ENCODE measurements at places on chromosomes 2 and 18.
A peak's percentile ranks its signal among the peaks of the same experiment; 100 is the strongest.

- H3K4me1 ChIP-seq = no peaks in the 10 kb centered on the region
- H3K27me3 ChIP-seq = no peaks in the 10 kb centered on the region
- H3K27ac ChIP-seq = no peak overlapping the region
- no peak overlapping the region for H3K4me3 ChIP-seq
- no peaks in the 10 kb centered on the region for H3K36me3 ChIP-seq
- DNase-seq = no peak
Observed at GRCh38 chr2:55061523-55062344, 11.5 kb upstream of the RTN4 start.

DNA sequence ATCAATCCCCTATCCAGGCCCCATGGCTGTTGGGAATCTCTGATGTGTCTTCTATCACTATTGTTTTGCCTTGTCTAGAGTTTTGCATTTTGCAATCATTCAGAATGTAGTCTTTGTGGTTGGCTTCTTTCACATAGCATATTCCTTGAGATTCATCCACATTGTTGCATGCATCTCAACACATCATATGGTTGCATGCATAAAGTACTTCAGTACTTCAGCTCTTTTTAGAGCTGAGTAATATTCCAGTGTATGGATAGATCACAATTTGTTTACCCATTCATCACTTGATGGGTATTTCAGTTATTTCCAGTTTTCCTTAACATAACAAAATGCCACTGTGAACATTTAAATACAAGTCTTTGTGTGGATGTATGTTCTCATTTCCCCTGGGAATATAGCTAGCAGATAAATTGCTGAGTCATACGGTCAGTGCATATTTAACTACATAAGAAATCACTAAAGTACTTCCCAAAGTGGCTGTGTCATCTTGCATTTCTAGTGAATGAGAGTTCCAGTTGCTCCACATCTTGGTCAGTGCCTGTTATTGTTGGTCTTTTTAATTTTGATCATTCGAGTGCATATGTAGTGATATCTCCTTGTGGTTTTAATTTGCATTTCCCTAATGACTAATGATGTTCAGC, 138.8 kb downstream of the BCL11A start:
- no peaks in the 10 kb centered on the region for H3K36me3 ChIP-seq
- no peak overlapping the region for H3K27ac ChIP-seq
- no peaks in the 10 kb centered on the region for H3K4me1 ChIP-seq
- H3K4me3 ChIP-seq = no peak overlapping the region
- no peaks in the 10 kb centered on the region for H3K27me3 ChIP-seq

DNA sequence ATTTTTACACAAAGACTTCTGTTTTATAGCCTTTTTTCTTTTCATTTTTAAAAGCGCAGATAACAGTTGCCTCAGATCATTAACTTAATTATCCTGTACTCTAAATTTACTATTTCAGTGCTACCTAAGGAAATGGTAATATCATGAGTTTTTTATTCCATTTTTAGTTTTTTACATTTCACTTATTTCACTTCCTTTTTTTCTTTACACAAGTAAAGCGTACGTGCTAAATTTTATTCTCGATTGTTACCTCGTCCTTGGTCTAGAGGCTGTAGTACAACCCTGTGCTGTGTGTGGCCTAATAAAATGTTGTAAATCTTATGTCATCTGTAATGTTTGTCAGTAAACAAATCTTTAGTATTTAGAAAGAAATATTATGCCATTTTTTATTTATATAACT, 49.2 kb downstream of the CRIM1 start:
- H3K4me1 ChIP-seq = peaks cover 45% of the 10 kb centered on the region
- no peak overlapping the region for H3K27ac ChIP-seq
- no peaks in the 10 kb centered on the region for H3K27me3 ChIP-seq
- no peak for DNase-seq

- H3K4me3 ChIP-seq = no peak overlapping the region
- DNase-seq = no peak
- no peaks in the 10 kb centered on the region for H3K36me3 ChIP-seq
- H3K4me1 ChIP-seq = peaks cover 40% of the 10 kb centered on the region
- H3K27ac ChIP-seq = peak overlapping the region; percentile 98
Observed at GRCh38 chr2:102060792-102061191, 69.0 kb downstream of the IL1R2 start.

- H3K4me1 ChIP-seq = no peaks in the 10 kb centered on the region
- no peaks in the 10 kb centered on the region for H3K27me3 ChIP-seq
- no peak for DNase-seq
- no peak overlapping the region for H3K27ac ChIP-seq
Observed at GRCh38 chr18:6795307-6795706, 65.8 kb downstream of the ARHGAP28 start.

DNA sequence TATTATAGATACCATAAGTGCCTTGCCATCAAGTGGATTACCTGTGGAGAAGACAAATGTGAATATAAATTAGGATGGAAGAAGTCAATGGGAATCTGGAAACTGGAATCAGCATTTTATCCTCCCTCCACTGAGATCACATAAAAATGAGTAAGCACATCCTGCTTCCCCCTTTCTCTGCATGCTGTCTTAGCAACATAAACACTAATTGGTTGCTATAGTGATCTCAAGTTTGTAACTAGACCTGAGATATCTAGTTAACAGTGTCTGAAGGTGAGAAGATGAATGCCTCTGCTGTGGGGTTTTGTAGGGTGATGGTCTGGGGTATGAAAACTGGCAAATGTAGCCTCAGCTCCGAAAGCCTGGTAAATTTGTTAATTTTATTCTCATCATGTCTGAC, 1357.5 kb upstream of the CELF4 start:
- H3K4me1 ChIP-seq = no peaks in the 10 kb centered on the region
- no peaks in the 10 kb centered on the region for H3K36me3 ChIP-seq
- H3K4me3 ChIP-seq = no peak overlapping the region
- H3K27me3 ChIP-seq = no peaks in the 10 kb centered on the region
- DNase-seq = no peak

DNA sequence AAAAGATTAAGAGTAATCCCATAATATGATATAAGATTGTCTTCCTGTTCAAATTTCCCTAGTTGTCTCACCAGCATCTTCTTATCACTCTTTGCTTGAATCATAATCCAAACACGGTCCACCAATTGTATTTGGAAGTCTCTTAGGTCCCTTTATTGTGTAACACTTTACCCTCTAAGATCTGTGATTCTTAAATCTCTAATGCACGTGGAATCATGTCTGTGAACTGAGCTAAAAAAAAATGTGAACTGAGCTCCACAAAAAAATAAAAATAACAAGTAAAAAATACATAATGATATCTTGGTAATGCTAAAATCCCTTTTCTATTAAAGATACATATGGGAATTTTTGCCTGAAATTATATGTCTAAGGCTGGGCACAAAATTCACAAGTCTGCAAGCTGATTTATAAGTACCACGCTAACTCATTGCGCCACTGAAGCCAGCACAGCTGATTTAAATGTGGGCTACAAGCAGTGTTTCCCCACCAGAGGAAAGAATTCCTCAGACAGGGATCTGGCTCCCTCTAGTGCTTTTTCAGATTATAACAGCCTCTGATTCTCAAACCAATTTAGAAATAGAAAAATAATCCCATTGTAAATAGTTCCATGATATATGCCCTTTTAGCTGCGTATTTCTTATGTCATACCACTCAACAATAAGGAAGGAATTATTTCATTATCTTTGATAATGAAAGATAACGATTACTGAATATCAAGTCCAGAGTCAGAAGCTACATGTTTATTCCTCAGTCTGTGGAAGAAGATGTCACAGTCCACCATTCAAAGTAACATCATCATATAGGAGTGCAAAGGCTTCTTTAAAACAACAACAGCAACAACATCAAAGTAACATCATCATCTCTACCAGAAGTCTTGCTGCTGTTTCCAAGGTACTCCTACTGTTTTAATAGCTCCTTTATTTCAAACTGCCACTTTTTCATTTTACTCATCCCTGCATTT, 22.9 kb downstream of the RBM43 start:
- DNase-seq = peak; percentile 78
- H3K27ac ChIP-seq = no peak overlapping the region
- no peaks in the 10 kb centered on the region for H3K27me3 ChIP-seq
- H3K4me3 ChIP-seq = no peak overlapping the region

DNA sequence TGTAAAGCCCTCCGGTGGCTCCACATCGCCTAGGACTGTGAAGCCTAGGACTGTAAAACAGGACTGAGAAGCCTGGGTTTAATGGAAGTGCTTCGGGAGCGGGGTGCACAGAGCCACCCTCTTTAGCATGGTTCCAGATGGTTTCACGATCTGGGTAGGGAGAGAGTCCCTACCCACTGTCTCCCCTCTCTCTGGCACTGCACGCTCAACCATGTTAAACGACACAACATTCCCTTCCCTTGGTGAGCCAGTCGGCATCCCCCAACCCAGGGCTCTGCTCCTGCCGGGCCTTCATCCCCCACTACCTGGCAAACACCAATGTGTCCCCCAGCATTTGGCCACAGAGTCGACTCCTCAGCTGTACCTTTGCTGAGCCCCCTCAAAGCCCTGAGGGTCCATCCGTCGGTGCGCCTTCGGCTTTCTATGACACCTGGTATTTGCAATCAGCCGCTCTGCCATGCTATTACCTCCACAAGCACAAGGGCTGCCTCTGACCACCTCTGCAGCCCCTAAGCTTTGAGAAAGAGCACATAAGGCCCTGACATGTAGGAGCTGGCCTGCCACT, 1.1 kb downstream of the COPS9 start:
- no peak for DNase-seq
- peak overlapping the region; percentile 68 for H3K4me3 ChIP-seq
- no peaks in the 10 kb centered on the region for H3K4me1 ChIP-seq

- H3K4me1 ChIP-seq = no peaks in the 10 kb centered on the region
- H3K27me3 ChIP-seq = no peaks in the 10 kb centered on the region
- no peak overlapping the region for H3K27ac ChIP-seq
- H3K4me3 ChIP-seq = no peak overlapping the region
- no peak for DNase-seq
- peaks cover 9% of the 10 kb centered on the region for H3K36me3 ChIP-seq
Observed at GRCh38 chr2:120994301-120994995, 258.8 kb downstream of the GLI2 start.

Data from fibroblast of lung (primary cell).